Iris pigment epithelial cell (primary cell): ENCODE measurements at places on chromosomes 2 and 18.

DNA sequence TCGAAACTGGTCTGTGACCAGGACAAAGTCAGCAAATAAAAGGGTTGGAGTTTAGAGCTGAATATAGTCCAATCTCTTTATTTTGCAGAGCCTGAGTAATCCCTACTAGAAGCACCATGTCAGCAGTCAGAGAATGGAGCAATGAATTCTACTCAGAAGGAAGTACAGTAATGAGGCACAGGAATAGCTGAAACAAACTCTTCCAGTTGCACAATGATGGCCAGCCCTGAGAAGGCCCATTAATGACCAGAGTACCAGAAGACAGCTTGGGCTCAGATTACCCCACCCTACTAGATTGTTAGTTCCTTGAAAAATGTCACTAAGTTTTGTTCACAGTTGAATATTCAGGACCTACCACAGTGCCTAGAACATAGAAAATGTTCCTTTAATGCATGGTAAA is 40.3 kb upstream of the SCG2 start:
- peak; percentile 65 for DNase-seq

DNA sequence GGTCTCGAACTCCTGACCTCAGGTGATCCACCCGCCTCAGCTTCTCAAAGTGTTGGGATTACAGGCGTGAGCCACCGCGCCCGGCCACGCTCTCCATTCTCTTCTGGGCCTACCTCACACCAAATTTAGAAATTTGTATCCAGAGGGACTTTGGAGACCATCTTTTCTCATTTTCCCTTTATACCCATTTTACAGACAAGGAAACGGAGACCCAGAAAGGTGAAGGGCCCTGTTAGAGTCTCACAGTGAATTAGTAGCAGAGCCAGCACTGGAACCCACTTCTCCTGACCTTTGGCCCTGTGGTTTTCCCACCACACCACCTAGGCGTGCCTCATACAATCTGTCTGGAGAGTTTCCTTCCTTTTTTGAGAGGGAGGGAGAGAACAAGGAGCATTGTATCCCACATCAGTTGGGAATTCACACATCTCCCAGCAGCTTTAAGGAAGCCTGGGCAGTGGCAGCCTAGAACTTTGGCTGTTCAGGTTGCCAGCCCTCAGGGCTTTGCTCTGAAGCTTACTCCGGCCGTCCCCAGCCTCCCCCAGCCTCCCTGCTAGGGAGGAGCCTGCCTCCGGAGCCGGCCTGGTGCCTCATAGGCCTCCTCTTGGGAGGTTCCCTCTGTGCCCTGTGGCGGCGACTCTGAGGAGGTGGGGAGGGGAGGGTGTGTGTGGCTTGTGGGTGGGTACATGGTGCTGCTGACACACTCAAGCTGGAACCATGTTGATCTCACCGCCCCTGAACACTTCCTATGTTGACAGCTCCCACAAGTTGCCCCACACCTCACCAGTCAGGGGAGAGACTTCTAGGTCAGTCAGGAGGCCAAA is 13.8 kb downstream of the FOSL2 start:
- DNase-seq: peak; percentile 65

- no peak for DNase-seq
Measured at GRCh38 chr2:172021074-172021931, 21.6 kb downstream of the METAP1D start.

DNA sequence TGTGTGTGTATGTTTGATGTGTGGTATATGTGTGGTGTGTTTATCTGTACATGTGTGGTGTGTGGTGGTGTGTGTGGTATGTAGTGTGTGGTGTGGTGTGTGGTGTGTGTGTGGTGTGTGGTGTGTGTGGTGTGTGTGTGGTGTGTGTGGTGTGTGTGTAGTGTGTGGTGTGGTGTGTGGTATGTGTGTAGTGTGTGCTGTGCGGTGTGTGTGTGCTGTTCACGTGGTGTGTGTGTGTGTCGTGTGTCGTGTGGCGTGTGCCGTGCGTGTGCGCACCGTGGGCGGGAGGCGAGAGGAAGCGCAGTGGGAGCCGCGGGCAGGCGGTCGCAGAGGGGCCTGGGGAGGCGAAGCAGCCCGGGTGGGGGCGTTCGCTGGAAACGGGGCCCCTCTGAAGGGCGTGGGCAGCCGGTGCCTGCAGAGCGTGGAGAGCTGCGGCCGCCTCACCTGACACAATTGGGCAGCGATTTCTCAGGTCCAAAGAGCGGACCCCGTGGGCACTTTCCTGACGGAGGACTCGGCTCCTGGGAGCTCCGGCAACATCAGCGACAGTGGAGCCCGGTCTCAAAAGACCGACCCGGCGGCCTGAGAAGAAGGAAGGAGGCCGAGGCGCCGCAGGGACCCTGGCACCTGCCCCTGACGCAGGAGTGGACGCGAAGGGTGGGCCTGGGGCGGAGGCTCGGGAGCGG is 741.1 kb upstream of the SALL3 start:
- no peak for DNase-seq

- DNase-seq: peak; percentile 78
Measured at GRCh38 chr18:7575465-7576028, 8.4 kb downstream of the PTPRM start.

DNA sequence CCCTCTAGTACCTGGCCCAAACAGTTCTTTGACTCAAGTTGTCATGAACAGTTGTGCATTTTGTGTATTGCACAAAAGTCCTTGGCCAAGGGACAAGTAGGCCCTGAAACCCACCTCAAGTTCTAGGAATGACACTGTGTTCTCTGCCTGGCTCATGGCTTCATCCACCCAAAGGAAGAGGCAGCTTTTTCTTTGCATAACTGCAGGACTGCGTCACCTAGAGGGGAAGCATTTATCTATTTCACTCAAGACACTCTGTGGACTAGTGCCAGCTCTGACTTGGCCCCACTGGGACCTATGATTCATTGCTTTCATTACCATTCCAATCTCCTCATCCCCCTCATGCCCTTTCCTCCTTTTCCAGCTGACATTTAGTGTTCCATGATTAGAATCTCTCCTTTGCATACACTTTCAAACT is 119.3 kb upstream of the SIX2 start:
- DNase-seq: peak; percentile 97

- DNase-seq: no peak
Measured at GRCh38 chr2:38836791-38837190, 38.9 kb downstream of the DHX57 start.

GRCh38 chr2:45944074-45944473 is 292.6 kb downstream of the PRKCE start:
- DNase-seq: peak; percentile 86
